ENCODE measurements at places on chromosomes 12 and 14.

- DNase-seq = no peak
These were observed 5.4 kb downstream of the MDM1 start for GRCh38 chr12:68326716-68327115.

DNA sequence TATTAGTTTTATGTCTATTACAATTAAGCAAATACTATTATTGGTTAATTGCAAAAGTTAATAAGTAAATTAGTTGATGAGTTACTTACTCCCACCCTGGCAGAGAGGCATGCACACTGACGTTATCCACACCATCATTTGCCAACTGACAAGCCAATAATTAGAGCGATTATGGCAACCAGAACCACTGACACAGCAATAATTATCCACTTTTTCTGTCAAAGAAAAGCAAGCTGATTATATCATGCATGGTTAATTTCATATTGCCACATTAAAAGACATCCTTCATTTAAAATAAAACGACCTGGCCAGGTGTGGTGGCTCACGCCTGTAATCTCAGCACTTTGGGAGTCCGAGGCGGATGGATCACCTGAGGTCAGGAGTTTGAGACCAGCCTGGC lies 43.1 kb downstream of the STX2 start:
- DNase-seq = no peak

GRCh38 chr14:101585211-101585610 lies 23.9 kb downstream of the DIO3 start:
- no peak for DNase-seq

GRCh38 chr12:32331133-32331532 lies 68.2 kb upstream of the FGD4 start:
- DNase-seq = no peak

DNA sequence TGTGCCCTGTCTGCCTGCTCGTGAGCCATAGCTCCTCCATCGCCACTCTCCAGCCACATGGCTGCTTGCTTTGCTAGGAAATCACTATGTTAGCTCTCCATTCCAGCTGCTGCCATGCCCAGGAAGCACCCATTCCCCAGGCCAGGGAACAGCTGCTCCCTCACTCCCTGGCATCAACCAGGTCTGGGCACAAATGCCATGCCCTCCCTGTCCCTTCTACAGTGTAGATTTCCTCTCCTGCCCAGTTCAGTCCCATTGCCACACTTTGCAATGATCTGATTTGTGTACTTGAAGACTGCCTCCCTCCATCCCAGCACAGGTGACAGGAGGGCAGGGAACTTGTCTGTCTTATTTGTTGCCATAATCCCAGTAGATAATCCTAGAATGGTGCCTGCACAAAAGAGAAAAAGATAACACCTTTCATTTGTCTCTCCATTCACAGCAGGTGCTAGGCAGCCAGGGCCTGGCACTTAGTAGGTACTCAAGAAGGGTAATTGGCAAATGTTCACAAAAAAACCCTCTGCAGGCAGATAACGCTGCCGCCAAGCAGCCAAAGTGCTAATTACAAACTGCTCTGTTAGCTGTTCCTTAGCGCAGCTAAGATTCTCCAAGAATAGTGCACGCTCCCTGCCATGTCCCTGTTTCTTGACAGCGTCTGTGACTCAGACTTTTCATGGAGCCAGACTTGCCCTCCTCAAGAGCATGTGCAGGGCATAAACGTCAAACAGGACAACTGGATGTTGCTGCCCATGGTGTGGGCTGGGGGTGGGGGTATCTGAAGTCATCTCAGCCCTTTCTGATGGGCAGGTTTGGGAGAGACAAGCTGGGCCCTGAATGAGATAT lies 69.1 kb downstream of the ARL6IP4 start:
- no peak for DNase-seq

DNA sequence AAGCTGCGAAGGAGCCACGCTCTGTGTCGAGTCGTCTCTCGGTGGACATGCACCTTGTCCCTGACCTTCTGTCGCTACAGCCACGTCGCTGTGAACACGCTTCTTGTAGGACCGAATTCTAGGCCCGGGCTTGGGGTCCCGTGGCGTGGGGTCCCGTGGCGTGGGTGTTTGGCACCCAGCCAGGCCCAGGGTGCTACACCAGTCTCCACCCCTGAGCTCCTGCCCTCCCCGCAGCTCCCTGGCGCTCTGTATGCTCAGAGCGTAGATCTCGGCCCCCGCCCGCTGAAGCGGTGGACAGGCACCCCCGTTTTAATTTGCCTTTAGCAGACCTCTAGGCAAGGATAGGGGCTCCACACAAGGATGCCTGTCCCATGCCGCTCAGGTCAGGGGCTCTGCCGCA lies 16.5 kb downstream of the MMP17 start:
- no peak for DNase-seq

DNA sequence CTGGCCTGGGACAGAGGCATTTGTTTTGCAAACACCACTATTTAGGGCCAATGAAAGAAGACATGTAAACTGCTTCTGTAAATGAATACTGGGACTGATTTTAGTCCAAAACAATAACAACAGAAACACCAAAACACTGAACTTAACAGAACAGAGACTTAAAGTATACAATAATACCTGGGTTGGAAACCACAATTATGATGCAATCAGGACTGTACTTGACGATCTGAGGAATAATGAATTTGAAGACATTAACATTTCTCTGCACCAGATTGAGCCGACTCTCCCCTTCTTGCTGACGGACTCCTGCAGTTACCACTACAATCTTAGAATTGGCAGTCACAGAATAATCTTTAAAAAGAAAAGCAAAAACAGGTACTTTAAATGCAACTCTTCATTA lies 13.9 kb downstream of the LDHB start:
- no peak for DNase-seq

- no peak for DNase-seq
These were observed 1.5 kb upstream of the FGF6 start for GRCh38 chr12:4447151-4447550.

DNA sequence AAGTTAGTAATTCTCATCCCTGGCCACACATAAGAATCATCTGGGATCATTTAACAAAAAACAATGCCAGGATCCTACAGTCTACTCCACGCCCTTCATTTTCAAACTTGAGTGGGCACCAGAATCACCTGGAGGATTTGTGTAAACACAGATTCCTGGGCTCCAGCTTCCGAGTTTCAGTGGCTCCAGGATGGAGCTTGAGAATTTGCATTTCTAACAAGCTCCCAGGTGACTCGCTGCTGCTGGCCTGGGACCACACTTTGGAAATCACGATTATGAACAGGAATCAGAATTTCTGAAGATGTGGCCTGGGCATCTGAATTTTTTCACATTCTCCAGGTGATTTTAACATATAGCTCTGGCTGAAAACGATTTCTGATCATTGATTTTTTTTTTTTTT lies 234.8 kb downstream of the CACNA1C start:
- DNase-seq = no peak

DNA sequence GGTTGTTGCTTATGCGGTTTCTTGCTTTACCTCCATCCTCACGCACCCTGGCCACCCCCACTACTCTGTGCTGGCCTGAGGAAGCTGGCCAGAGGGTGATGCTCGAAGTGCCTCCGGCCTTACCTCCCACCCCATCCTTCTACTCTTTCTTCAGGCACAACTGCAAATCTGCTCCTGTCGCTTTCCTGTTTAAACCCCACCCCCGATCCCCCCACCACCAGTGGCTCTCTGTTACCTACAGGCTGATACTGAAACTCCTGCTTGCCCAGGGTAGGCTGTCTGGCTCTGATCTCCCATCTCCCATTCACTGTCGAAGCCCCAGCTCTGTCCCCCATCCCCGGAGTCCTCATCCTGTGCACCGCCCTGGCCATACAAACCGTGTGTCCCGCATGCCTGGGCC lies 111.5 kb downstream of the PRMT8 start:
- no peak for DNase-seq

DNA sequence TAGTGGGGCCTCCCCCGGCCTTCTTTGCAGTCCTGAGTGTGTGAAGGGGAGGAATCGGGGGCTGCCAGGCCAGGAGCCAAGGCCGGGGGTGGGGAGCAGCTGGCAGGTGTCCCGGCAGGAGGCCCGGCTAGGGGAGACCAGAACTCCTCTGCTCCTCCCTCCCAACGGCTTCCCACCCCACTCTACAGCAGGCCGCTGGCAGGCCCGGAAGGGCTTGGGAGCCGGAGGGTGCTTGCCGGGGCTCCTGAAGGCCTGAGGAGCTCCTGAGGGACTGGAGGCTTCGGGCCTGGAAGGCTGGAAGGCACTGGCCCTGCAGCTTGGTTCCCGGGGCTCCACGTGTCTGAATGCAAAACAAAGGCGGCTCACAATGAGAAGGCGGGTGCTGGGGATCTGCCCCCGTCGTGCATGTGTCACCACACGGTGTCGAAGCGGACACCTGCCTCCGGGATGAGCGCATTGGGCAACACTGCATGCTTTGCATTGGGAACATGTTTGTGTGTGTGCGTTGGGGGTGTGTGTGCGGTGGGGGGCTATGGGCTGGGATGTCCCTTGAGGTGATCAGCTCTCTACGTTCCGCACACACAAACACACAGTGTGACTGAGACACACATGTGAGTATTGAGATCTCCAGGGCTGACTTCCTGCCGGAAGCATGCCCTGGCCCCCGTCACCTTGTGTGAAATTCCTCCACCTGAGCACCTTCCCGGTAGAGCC lies 30.9 kb upstream of the ANKRD9 start:
- no peak for DNase-seq

- DNase-seq = no peak
These were observed 31.7 kb upstream of the HDAC7 start for GRCh38 chr12:47851303-47851952.

DNA sequence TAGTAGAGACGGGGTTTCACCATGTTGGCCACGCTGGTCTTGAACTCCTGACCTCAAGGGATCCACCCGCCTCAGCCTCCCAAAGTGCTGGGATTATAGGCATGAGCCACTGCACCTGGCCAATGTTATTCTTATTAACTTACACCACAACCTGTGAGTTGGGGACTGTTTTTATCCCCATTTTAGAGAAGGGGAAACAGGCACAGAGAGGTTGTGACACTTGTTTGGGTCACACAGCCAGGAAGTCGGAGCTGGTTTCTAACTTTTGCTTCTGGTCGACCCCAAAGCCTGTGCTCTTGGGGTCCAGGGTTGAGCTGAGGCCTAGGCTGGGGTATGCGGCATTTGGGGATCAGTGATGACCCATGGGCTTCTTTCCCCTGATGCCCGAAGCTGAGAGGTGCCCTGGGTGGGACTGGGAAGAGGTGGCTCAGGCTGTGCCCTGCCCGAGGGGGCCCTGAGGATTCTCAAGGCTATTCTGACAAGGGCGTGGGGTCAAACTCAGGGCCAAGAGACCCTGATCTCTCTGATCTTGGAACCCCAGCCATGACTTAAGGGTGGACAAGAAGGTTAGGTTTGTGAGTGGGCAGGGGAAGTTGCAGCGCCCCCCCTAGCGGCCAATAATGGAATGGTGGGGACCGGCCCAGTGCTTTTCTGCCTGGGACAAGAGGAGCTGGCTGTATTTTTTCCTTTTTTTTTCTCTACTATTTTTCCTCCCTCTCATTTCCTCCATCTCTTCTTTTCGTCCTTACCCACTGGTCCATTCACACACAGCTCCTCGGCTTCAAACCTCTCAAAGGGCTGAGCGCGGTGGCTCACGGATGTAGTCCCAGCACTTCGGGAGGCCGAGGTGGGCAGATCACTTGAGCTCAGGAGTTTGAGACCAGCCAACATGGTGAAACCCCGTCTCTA lies 3.0 kb downstream of the SDSL start:
- DNase-seq = peak; percentile 44

- peak; percentile 6 for DNase-seq
These were observed 10.4 kb downstream of the BEST3 start for GRCh38 chr12:69688471-69689427.

DNA sequence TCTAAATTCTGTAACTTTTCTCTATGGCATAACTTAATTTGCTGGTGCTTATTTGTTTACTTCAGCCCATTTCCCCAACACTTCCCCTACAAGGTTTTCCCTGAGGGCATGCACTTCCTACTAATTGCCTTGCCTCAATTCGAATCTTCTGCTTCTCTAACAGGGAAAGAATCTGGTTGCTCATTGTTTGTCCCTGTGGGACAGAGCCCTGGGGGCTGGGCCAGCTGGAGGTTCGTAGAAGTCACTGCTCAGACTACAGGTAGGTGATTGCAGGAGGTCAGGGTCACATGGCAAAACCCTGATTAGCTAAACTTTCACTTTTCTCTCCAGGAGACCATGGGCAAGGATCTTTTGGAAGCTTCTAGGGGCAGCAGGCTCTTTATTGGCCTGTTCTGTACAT lies 72.0 kb downstream of the ZFC3H1 start:
- DNase-seq = no peak

DNA sequence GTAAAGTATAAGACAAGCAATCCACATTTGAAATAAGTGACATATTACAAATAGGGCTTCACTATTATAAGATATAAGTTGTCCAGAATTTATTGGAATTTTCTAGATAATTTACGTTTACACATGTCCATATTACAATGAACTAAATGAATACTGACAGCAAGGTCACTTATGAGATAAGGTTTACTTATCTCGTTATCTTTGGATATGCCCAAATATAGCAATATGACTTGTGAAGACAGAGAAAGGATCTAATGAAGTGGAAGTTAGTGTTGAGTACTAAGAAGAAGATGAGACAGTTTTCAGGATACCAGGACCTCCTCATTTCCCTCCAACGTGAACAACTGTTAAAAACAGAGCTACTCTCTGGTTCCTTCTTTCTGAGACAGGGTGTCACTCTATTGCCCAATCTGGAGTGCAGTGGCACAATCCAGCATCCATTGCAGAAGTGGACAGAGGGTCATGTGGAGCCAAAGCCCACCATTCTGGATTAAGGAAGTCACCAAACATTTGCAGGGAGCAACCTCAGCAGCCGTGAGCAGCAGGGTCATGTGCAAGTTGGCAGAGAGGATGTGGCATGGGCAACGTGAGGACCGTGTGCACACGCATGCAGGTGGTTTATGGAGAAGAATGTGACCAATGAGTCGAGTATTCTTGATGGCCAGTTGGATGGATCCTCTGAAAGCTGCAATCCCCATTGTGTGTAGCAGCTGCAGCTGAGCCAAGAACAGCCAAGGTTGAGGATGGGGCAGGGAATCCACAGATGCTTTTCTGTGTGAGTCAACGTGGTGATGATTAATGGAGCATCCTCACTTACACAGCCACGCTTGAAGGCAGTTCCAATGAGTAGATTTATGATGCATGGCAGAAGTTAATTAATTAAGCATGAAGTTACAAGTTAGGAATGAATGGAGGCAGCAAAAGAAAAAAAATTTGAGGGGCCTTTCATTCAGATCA lies 111.0 kb downstream of the BICD1 start:
- DNase-seq = no peak

DNA sequence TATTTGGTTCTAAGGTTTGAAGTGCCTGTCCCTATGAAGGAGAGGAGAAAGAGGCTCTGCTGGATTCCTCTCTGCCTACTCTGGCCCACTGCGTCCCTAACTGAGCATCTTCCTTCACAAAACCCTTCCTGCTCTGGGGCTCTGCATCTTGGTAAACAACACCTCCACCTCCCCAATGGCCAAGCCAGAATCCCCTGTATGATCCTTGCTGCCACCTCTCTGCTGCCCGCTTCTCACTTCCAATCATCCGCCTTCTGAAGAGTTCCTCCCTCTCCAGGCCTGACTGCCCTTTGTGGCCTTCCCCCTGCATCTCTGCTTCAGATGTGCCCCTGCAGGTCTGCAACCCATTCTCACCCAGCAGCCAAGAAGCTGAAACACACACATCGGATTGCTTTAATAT lies 110.6 kb upstream of the RPH3A start:
- DNase-seq = no peak
